Renal cortex interstitium (tissue), 15 donors: ENCODE measurements at places on chromosomes 6 and 20. TPM values are rescaled to one million over a fixed set of nuclear protein-coding genes. Genes with fewer than 3 reads are reported as not detected.

DNA sequence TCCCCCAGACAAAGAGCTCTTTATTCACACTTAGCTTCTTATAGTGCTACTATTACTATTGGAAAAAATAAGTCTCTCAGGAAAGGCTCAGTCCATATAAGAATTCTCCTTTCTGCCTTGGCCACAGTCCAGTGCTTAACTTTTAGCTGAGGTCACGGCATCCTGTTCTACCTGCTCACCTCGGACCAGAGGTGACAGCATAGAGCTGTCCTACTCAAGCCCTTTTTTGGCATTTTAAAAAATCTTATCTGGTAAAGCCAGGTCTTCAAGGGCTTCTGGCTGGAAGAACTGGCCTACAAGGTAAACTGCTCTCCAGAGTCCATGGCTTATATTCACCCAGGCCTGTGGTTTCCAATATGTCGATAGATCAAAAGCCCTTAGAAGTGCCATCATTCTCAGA, 109.7 kb downstream of the RCAN2 start:
- no peak for DNase-seq

DNA sequence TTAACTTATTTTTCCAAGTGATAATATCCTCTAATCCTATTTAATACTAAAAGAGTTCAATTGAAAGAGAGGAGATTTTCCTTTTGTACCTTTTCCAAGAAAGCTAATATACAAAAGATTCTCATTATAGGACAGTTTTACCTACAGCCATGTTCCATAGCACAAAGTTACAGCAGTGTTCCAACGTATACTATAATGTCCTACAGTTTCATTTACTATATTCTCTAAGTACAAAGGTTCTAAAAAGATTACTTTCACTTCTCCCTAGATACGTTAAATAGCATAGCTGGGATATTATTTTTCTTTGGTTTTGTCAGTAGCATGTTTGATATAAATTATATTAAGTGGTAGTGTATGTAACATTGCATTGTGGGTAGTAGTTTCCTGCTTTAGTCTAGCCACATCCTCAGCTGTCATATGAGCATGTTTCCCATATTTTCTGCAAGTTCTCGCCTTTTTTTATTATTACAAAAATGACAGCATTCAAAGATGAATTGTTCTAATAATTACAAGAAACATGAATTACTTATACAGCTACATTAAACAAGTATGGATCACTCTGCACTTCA, 4.4 kb upstream of the RUNX2 start:
- no peak for DNase-seq

DNA sequence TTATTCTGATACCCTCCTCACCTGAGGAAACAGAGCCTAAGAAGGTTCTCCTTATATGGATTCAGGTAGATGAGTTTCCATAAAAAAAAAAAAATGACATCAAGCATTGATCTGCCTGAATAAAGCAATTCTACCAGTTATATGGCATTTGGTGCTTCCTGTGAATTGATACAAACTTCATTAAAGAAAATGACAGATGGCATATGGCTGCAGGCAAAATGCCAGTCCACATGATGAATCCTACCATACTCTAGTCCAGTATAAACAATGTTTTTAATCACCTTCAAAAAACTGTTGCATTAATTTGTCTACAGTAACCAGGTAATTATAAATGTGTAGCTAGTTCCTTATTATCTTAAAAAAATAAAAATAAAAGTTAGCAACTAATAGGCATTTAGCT, 559.2 kb upstream of the FLRT3 start:
- no peak for DNase-seq

DNA sequence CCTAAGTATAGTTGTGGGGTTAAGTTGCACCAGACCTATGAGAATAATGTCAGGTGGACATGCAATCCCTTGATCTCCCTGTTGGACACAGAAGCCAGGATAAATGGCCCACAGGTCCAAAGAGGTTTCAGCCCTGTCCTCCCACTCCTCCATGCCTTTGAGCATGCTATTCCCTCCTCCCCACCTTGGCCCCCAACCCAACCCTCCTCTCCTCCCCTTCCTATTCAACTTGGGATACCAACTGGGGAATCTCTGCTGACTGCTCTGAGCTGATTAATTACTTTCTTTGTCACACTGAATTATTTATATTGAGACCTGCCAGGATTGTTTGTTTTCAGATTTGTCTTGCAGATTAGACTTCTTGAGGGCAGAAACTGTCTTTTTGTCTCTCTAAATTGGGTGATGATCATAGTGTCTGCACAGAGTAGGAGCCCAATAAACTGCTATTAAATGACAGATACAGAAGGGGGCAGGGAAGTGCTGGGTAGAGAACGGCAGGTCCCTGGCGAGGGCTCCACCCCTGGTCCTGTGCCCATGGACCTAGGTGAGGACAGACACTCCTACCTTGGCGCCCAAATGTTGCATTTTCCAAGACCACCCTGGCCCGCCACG, 120.9 kb downstream of the UNC5CL start:
- DNase-seq: no peak

The PDYN gene
- 0.56 TPM for polyA plus RNA-seq

The CCDC167 gene
- polyA plus RNA-seq: 29.5 TPM

The SLC12A5 gene
- polyA plus RNA-seq: 2.6 TPM

The FAM162B gene
- polyA plus RNA-seq: 4.9 TPM

The TMEM170B gene
- polyA plus RNA-seq: 11.5 TPM
